IMR-90 (cell line): ENCODE measurements at places on chromosomes 1 and 21. TPM values are rescaled to one million over a fixed set of nuclear protein-coding genes. Genes with fewer than 3 reads are reported as not detected.
A peak's percentile ranks its signal among the peaks of the same experiment; 100 is the strongest.

The NR5A2 gene
- total RNA-seq = under 0.01 and 0.18 TPM in 2 replicates

DNA sequence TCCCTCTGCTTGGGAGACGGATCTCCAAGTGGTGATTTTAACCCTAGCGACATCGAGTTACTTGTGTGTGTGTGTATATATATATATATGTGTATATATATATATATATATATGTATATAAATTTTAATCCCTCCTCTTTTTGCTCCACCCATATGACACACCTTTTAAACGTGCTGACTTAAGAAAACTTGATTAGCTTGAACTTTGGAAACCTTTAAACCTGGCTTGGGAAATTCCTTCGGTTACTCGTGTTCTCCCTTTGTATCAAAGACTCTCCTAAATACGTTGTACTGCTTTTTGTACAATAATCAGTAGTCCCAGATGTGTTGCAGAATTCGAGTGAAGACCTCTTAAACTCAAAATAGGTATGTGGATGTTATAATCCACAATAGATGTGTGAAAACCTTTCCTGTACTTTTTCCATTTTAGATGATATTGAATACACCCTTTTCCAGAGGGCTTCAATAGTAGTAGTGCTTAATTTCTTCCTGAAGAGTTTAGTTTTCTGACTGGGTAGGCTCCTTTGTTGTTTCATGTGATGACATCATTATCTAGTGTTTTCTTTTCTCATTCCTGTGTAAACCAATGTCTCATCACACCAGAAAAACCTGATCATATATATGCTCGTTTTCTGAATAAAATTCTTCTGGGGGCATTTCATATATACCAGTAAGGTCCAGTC is 1.4 kb downstream of the RNF11 start:
- peak overlapping the region; percentile 85 for H3K4me3 ChIP-seq
- DNase-seq = peak; percentile 69
- H3K27ac ChIP-seq = peak overlapping the region; percentile 89
- H3K36me3 ChIP-seq = no peaks in the 10 kb centered on the region

DNA sequence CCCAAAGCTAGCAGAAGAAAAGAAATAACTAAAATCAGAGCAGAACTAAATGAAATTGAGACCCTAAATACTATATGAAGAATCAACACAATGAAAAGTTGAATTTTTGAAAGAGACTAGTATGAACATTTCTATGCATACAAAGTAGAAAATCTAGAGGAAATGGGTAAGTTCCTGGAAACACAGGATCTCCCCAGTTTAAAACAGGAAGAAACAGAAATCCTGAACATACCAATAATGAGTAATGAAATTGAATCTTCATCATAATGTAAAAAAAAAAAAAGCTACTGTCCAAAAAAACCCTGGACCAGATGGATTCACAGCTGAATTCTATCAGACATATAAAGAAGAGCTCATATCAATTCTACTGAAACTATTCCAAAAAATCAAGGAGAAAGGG is 233.5 kb downstream of the PLPP3 start:
- H3K4me3 ChIP-seq = no peak overlapping the region
- H3K36me3 ChIP-seq = no peaks in the 10 kb centered on the region
- no peaks in the 10 kb centered on the region for H3K4me1 ChIP-seq
- DNase-seq = no peak

DNA sequence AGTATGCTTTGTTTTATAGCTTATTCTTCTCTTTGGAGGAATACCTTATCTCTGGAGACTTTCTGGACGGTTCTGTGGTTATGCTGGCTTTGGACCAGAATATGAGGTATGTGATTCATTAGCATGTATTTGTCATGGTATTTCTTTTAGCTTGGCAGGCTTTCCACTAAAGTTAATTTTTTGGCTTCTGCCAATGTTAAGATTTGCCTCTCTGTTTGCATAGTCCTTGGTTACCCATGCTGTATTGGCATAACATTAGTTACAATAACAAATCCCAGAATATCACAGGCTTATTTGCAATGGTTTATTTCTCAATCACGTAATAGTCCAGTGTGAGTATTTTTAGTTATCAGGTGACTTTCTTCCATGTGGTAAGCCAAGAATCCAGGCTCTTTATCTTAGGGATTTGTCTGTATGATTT is 9.7 kb downstream of the ZMPSTE24 start:
- no peak overlapping the region for H3K4me3 ChIP-seq
- H3K4me1 ChIP-seq = peaks cover 7% of the 10 kb centered on the region
- H3K36me3 ChIP-seq = peaks cover 25% of the 10 kb centered on the region
- peak overlapping the region; percentile 77; the same call in 1 of the 2 replicates for H3K27ac ChIP-seq

DNA sequence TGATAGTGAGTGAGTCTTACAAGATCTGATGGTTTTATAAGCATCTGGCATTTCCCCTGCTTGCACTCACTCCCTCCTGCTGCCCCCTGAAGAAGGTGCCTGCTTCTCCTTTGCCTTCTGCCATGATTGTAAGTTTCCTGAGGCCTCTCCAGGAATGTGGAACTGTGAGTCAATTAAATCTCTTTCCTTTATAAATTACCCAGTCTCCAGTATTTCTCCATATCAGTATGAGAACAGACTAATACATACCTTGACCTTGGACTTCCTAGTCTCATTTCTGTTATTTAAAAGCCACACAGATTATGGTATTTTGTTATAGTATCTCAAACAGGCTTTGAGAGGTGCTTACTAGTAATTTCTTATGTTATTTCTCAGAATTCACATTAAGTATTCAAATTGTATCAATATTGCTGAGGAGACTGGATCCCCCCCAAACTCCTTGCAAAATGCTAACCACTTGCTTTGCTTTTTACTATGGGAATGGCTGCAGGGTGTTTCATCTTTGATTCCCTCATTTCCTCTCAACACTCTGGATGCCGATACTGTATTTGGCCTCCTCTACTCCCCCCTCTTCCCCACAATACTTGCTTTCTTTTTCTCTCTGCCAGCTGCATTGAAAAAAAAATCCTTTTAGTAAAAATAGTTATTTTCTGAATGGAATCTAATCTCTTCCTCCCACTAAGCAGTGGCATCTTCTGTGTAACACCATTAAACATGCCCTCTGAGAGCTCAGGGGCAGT is 96.9 kb upstream of the WLS start:
- H3K27ac ChIP-seq = peak overlapping the region; percentile 15; the same call in 1 of the 2 replicates
- no peak for DNase-seq
- no peak overlapping the region for H3K4me3 ChIP-seq
- H3K36me3 ChIP-seq = no peaks in the 10 kb centered on the region
- H3K4me1 ChIP-seq = peaks cover 20% of the 10 kb centered on the region

- H3K4me3 ChIP-seq = no peak overlapping the region
- H3K27me3 ChIP-seq = no peaks in the 10 kb centered on the region
- no peaks in the 10 kb centered on the region for H3K4me1 ChIP-seq
- H3K36me3 ChIP-seq = peaks cover 4% of the 10 kb centered on the region; the same call in 1 of the 2 replicates
These were observed 65.6 kb downstream of the UCHL5 start for GRCh38 chr1:192993426-192994085.

GRCh38 chr1:88787023-88787903 is 103.2 kb downstream of the PKN2 start:
- H3K27me3 ChIP-seq = no peaks in the 10 kb centered on the region
- H3K36me3 ChIP-seq = peaks cover 7% of the 10 kb centered on the region
- no peaks in the 10 kb centered on the region for H3K4me1 ChIP-seq
- H3K4me3 ChIP-seq = no peak overlapping the region

GRCh38 chr1:184315254-184315653 is 71.6 kb upstream of the C1orf21 start:
- peak; percentile 29 for DNase-seq
- H3K27ac ChIP-seq = no peak overlapping the region
- H3K4me1 ChIP-seq = no peaks in the 10 kb centered on the region; the same call in 1 of the 2 replicates
- no peaks in the 10 kb centered on the region for H3K27me3 ChIP-seq
- no peaks in the 10 kb centered on the region for H3K36me3 ChIP-seq
- H3K4me3 ChIP-seq = no peak overlapping the region

DNA sequence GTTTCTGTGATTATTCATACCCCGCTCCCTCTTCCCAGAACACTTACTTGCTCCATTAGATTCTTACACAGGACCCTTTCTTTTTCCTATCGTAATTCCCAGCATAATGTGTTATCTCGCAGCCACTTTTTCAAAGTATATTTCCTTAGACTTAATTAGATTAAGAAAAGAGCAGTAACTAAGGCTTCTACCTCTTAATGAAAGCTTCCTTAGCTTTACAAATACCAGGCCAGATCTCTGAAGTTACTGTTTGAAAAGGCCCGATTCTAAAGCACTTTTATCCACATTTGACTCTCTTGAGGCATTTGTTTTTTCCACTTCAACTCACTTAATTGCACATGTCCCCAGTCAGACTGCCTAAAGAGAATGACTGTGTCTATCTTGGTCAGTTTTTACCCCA is 1264.3 kb upstream of the ADGRL2 start:
- no peaks in the 10 kb centered on the region; the same call in 1 of the 2 replicates for H3K4me1 ChIP-seq
- DNase-seq = no peak
- H3K27ac ChIP-seq = no peak overlapping the region
- no peaks in the 10 kb centered on the region for H3K27me3 ChIP-seq

DNA sequence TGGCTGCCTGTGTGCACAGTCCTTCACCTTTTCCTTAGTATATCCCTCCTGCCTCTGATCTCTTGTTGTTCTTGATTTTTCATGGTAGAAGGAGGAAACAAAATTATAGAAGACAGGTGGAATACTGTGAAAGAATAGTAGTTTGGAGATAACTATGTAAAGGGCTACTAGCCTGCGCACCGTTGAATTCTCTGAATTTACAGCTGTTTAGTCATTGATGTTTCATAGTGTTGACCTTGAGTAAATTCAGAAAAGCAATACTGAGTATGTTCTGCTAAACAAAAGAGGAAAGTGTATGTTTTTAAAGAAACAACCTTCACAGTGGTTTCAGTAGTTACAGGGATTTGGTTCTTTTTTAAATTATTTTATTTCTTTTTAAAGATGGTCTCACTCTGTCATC is 18.1 kb downstream of the CAMTA1 start:
- H3K27me3 ChIP-seq = no peaks in the 10 kb centered on the region
- H3K4me1 ChIP-seq = peaks cover 39% of the 10 kb centered on the region
- peak; percentile 55 for DNase-seq
- peak overlapping the region; percentile 50; the same call in 1 of the 2 replicates for H3K27ac ChIP-seq
- H3K4me3 ChIP-seq = no peak overlapping the region

DNA sequence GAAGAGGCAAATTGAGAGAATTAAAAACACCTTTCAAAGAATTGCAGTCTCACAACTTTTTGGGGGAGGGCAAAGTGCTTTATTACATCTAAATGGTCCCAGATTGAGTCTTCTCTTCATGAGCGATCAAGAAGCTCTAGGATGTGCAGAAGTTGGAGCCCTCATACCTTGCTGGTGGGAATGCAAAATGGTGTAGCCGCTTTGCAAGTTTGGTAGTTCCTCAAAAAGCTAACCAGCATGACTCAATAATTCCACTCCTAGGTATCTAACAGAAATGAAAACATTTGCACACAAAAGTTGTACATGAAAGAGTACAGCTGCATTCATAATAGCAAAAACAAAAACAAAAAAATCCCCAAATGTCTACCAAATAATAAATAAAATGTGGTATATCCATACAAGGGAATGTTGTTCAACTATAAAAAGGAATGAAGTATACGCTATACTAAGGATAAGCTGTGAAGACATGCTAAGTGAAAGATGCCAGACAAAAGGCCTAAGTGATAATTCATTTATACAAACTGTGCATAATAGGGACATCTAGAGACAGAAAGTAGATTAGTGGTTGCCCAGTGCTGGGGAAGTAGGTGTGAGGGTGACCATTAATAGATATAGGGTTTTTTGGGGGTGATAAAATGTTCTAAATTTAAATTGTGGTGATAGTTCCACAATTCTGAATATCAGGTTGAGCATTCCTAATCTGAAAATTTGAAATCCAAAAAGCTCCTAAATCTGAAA is 55.2 kb downstream of the SELENOF start:
- no peaks in the 10 kb centered on the region for H3K36me3 ChIP-seq
- H3K4me1 ChIP-seq = no peaks in the 10 kb centered on the region
- no peak overlapping the region for H3K27ac ChIP-seq
- H3K27me3 ChIP-seq = no peaks in the 10 kb centered on the region
- no peak for DNase-seq
- no peak overlapping the region for H3K4me3 ChIP-seq

GRCh38 chr1:173507205-173507846 is 30.2 kb downstream of the PRDX6 start:
- H3K4me1 ChIP-seq = peaks cover 5% of the 10 kb centered on the region; the same call in 1 of the 2 replicates
- H3K27me3 ChIP-seq = no peaks in the 10 kb centered on the region; the same call in 1 of the 2 replicates
- DNase-seq = peak; percentile 76
- H3K36me3 ChIP-seq = no peaks in the 10 kb centered on the region

DNA sequence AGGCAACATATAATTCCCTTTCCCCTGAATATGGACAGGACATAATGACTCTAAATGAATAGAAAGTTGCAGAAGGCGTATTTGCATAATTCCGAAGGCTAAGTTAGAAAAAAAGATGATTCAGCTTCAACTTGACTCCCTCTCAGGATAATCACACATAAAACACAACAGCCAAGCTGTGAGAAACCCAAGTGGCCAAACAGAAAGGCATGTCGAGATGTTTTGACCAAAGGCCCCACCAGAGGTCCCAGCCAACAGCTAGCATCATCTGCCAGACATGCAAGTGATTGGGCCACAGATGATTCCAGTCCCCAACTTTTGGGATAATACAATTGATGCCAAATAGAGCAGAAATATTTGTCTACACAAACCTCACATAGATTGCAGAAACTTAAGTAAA is 444.9 kb downstream of the LTN1 start:
- H3K36me3 ChIP-seq = no peaks in the 10 kb centered on the region; the same call in 1 of the 2 replicates
- no peak for DNase-seq
- H3K4me3 ChIP-seq = no peak overlapping the region
- H3K4me1 ChIP-seq = peaks cover 2% of the 10 kb centered on the region
- no peak overlapping the region for H3K27ac ChIP-seq
- H3K27me3 ChIP-seq = no peaks in the 10 kb centered on the region

- H3K4me3 ChIP-seq = no peak overlapping the region
- no peak for DNase-seq
- H3K27ac ChIP-seq = no peak overlapping the region
- no peaks in the 10 kb centered on the region for H3K4me1 ChIP-seq
These were observed 22.7 kb upstream of the PIK3CD start for GRCh38 chr1:9628541-9629444.

The ZC3H11A gene
- 66.5 and 106 TPM in 2 replicates for total RNA-seq

DNA sequence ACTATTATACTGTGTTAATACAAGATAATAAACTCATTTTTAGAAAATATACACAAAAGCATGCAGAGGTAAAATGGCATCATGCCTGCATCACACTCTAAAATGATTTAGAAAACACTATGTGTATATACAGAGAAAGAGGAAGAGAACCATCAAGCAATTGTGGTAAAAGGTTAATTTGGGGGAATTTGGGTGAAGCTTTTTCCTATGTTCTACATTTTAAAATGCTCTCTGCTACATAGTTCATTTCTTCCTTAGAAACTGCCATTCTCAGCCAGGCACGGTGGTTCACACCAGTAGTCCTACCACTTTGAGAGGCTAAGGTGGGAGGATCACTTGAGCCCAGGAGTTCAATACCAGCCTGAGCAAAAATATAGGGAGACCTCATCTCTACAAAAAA is 44.1 kb downstream of the GON4L start:
- no peak overlapping the region for H3K27ac ChIP-seq
- H3K27me3 ChIP-seq = no peaks in the 10 kb centered on the region
- H3K4me3 ChIP-seq = no peak overlapping the region
- no peak for DNase-seq

GRCh38 chr1:201673915-201674314 is 135.0 kb downstream of the NAV1 start:
- no peak overlapping the region for H3K27ac ChIP-seq
- DNase-seq = no peak
- H3K27me3 ChIP-seq = no peaks in the 10 kb centered on the region
- H3K36me3 ChIP-seq = peaks cover 2% of the 10 kb centered on the region; the same call in 1 of the 2 replicates
- H3K4me1 ChIP-seq = peaks cover 34% of the 10 kb centered on the region
- no peak overlapping the region for H3K4me3 ChIP-seq

The TAF5L gene
- total RNA-seq = 15.8 and 17.9 TPM in 2 replicates
